ENCODE measurements at places on chromosomes 2 and 18.

DNA sequence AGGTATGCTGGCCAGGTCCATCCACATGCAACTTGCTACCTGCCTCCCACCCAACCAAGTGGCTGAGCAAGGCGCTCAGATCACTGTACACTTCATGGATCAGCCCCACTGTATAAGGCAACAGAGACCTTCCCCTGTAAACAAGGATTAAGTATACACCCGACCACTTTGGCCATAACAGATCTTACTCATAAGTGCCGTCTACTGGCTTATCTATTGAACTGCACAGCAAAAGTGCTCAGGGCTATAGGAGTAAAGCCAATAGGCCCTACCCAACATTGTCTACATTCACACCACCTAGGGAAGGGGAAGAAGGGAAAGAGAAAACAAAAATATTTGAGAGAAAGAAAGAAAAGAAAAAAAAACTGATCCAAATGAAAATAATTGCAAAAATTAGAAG is 663.9 kb upstream of the LRRTM1 start:
- no peak for DNase-seq

GRCh38 chr18:33835419-33835818 is 257.4 kb downstream of the ASXL3 start:
- DNase-seq, result no peak

DNA sequence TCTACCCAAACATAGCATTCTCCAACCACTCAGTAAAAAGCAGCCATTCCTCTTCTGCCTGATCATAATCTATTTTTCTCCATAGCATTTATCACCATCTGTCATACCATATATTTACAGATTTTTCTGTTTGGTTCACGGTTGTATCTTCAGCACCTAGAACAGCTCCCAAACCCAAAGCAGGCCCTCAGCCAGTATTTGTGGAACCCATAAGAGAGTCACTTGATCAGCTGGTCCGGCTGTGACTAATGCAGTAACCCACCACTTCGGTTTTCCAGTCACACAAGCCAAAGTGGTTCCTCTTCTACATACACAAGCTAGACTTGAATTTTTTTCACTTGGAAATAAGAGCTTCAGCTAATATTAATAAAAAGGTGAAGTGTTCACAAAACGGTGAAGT is 511.6 kb upstream of the CELF4 start:
- no peak for DNase-seq

DNA sequence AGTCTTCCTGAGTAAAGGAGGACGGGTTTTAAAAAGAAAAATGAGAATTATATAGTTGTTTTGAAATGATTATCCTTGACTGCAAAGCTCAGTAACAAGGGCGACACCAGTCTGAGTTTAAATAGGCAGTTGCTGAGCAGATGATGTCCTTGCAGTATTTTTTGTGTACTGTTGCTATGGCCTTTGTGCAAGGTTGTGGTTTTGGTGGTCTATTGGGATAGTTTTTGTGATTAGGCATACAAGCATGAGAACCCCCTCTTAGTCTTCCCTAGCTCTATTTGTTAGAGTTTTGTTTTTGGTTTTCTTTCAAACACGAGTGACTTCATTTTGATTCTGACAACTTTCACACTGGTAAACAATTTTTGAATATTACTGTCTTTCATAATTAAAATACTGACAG is 64.1 kb downstream of the TAF4B start:
- no peak for DNase-seq

DNA sequence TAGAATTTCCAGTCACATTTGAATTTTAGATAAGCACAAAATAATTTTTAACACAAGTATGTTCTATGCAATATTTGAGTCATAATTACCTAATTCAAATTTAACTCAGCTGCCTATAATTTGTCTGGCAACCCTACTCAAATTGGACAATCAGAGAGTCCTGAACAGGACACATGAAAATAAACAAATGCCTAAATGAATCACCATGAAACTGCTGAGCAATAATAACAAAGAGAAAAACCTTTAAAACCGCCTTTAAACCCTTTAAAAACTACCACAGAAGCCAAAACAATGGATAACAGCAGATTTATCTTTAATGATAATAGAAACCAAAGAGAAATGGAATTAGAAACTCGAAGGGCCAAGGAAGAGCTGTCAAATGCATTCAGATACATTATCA is 39.5 kb downstream of the ARL4C start:
- DNase-seq, result no peak

GRCh38 chr2:62440281-62440946 is 65.6 kb downstream of the TMEM17 start:
- no peak for DNase-seq

GRCh38 chr2:201517094-201517493 is 65.6 kb downstream of the STRADB start:
- DNase-seq, result no peak

DNA sequence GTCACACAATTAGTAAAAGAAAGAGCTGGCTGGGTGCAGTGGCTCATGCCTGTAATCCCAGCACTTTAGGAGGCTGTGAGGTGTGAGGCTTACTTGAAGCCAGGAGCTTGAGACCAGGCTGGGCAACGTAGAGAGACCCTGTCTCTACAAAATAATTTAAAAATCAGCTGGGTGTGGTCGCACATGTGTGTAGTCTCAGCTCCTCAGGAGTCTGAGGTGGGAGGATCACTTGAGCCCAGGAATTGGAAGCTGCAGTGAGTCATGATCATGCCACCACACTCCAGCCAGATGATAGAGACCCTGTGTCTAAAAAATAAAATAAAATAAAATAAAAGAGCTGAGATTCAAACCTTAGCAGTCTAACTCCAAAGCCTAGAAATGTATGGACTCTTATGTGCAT is 39.0 kb upstream of the NEDD4L start:
- no peak for DNase-seq

- no peak for DNase-seq
These were observed 12.4 kb downstream of the ASB1 start for GRCh38 chr2:238438856-238439849.

DNA sequence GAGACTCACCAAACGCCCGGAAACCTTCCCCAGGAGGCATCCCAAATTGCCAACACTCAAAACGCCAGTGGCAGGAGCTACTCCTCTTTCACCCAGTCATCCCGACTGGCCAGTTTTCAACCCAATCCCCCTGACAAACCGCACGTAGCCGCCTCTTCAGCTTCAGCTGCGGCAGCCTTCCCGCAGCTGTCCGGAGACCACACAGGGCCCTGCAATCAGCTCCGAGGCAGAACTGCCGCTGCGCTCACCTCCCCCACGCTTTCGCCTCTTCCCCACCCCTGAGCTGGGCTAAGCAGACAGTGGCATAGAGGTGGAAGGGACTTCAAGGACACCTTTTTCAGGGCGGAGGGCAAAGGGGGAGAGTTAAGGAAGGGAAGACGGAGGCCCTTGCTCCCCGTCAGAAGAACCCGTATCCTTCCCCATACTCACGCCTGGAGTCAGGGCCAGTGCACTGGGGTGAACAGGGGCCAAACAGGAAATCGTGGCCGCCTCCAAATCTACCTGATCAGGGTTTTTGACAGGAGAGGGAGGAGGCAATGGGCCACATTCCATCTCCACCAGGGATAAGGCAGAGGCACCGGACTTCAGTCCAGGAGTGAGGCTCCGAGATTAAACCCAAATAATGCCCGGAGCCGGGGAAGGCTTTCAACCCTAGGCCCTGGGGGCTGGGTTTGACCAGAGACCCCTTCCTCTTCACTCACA is 16.9 kb downstream of the CYP26B1 start:
- no peak for DNase-seq

DNA sequence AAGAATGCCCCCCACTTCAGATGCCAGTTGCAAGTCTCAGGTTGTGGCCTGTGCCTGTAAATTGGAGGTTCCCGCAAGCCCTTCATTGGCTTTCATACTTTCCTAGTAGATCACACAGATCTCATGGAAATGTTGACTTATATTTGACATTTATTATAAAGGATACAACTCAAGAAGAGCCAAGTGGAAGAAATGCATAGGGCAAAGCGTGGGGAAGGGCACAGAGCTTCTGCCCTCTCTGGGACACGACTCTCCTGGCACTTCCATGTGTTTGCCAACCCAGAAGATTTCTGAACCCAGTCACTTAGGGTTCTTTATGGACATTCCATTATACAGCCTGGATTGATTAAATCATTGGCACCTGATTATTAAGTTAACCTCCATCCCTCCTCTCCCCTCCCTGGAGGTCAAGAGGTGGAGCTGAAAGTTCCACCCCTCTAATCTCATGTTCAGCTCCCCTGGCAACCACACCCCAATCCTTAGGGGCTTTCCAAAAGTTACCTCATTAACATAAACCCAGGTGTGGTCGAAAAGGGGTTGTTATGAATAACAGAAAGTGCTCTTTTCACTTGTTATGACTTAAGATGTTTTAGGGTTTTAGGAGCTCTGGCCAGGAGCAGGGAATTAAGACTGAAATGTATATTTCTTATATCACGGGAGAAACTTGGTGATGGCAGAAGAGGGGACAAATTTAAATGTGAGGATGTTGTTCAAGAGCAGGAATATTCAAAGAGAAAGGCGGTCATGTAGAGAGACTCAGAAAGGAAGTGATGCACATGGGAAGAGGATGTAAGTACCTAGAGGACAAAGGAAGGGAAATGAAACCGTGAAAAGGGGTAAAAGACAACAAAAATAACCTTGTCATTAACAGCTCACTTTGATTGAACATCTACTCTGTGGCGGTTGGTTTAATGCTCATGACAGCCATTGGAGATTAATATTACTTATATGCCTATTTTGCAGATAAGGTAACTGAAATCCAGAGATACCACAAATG is 31.8 kb downstream of the SP100 start:
- peak; percentile 15 for DNase-seq
